Left colon (tissue), 2 donors: ENCODE measurements at places on chromosomes 2 and 18.

DNA sequence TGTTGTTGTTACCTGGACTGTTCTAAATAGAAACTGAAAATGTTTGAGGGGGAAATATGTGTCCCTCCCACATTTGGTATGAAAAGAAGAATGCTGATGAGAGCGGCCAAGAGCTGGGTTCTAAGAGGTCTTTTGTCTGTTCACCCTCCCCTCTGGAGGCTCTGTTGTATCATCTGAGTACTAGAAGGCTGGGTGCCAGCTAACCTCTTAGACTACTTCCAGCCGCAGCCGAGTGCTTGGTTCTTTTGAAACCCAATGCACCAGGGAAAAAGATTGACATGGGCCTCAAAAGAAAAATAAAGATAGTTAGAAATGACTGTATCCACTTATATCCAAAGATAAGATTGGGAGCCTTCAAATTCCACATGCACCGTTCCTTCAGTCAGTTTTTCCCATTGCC lies 255.9 kb downstream of the TXNL1 start:
- DNase-seq = no peak

- no peak for DNase-seq
Observed at GRCh38 chr2:53452957-53453748, 314.5 kb upstream of the CHAC2 start.

GRCh38 chr2:197877038-197877437 lies 72.6 kb downstream of the PLCL1 start:
- no peak for DNase-seq

DNA sequence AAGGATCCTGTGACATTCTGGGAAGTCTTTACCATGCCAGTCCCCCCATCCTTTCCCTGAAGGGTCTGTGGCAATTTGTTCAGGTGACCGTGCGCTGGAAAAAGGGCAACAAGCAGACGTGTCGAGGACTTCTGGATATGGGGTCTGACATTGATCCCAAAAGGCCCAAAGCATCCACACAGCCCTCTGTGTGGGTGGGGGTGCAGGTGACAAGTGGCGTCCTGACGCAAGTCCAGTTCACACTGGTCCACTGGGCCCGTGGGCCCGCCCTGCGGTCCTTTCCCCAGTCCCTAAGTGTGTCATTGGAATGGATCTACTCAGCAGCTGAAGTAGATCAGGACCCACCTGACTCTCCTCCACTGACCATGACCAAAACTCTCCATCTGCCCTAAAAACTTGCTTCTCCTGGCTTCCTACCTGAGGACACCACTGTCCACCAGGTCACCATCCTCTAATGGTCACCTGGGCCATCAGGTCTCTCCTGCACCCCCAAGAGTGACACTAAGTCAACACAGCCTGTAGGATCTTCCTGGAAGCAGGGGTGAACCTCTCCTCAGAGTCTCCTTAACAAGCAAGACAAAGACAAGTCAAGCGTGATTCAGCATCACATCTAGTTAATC lies 85.6 kb upstream of the SLC66A3 start:
- no peak for DNase-seq

DNA sequence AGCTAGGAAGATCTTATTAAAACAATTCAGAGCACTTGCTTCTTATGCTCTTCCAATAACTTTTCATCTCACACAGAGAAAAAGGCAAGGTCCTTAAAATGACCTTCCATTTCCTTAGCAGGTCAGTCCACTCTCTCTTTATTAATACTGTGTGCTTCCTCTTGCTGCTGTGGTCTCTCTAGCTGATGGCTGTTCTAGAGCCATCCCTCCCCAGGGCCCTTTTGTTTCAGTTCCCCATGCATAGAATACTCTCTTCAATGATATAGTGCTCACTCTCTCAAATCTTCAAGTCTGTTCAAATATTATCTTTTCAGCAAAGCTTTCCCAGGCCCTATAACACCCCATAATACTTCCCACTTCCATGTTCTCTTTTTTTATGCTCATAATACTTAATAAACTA lies 469.3 kb downstream of the METTL4 start:
- DNase-seq = no peak

GRCh38 chr2:190205657-190206056 lies 114.0 kb downstream of the HIBCH start:
- no peak for DNase-seq

DNA sequence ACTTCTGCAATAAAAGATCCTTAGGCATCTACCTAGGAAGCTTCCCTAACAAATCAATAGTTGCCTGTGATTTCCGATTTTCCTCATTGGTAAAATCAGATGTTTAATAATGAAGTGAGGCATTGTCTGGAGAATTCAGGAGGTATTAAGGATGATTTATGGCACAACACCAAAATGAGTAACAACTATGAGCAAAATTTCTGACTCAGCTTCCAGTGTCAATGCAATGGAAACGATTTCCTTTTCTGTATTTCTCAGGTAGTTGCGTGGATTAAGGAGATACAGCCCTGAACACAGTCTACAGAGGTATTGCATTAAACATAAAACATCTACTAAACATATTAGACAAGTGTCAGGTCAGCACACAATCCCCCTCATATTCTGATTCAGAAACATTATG lies 99.5 kb downstream of the EPB41L3 start:
- no peak for DNase-seq

DNA sequence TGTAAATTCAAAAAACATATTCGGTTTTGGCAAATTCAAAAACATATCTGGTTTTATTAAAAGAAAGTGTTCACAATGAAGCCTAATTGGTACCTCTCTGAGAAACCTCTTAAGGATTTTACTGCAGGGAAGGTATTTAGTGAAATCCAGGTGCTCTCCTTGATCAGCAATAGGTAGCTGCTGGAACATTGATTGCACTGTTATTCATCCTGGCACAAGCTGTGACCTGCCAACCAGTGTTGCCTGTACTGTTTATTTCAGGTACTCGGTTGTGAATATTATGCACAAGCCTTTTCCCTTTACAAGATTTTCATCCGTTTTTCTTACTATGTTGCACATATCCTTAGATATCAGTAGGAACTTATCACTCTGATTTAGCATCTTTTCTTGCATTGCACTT lies 155.8 kb upstream of the ZEB2 start:
- DNase-seq = no peak

DNA sequence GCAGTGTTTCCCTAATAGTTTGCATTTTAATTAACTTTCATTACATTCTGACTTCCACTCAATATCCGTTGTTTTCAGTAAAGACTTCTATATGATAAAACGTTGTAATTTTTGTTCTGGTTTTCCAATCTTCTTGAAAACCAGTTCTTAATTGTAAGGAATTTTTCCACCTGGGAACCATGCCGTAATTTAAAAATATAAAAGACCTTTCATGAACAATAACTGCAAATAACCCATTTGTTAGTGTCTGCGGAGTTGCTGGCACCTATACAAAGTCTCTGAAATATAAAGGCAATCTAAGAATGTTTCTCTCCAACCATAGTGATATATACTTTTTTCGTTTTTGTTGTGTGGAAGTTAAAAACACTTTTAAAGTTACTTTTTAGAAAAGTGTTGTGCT lies 7.7 kb upstream of the SATB2 start:
- DNase-seq = no peak

- DNase-seq = no peak
Observed at GRCh38 chr18:77203851-77204250, 45.8 kb upstream of the GALR1 start.

DNA sequence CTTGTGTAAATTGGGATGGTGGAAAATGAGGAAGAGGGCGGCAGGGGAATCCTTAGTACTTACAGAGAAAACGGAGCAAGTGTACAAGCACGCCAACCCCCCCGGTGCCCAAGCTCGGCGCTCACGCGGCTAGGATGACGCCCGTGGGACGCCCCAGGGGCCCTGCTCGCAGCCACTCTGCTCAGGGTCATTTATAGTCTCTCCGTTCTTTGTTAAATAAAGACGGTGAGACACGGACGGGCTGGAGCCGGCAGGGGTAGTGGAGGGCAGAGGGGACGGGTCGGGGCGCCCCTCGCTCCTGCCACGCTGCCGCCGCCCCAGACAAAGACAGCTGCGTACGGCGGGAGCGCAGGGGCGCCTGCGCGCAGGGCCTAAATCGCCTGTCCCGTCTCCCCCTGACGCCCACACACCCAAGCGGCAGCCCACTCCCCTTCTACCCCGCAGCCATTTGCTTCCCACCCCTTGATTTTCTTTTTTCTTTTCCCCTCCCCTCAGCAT lies 37.8 kb downstream of the PCBP1 start:
- DNase-seq = peak; percentile 58

GRCh38 chr2:182220335-182220734 lies 206.5 kb downstream of the PDE1A start:
- no peak for DNase-seq

DNA sequence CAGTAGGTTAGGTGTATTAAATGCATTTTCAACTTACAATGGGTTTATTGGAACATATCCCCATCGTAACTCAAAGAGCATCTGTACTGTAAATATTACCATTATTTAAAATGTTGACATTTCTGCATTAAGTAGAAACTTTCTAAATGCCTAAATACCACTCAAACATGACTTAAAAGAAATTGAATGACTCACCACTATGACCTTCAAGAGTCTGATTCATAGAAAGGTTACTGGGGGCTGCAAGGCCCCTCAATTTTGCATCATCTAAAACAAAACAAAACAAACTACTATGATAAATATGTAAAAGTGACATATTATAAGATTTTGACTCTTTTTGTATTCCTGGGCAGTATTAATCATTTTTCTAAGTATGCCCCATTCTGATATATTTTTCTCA lies 7.6 kb downstream of the WDR35 start:
- no peak for DNase-seq

DNA sequence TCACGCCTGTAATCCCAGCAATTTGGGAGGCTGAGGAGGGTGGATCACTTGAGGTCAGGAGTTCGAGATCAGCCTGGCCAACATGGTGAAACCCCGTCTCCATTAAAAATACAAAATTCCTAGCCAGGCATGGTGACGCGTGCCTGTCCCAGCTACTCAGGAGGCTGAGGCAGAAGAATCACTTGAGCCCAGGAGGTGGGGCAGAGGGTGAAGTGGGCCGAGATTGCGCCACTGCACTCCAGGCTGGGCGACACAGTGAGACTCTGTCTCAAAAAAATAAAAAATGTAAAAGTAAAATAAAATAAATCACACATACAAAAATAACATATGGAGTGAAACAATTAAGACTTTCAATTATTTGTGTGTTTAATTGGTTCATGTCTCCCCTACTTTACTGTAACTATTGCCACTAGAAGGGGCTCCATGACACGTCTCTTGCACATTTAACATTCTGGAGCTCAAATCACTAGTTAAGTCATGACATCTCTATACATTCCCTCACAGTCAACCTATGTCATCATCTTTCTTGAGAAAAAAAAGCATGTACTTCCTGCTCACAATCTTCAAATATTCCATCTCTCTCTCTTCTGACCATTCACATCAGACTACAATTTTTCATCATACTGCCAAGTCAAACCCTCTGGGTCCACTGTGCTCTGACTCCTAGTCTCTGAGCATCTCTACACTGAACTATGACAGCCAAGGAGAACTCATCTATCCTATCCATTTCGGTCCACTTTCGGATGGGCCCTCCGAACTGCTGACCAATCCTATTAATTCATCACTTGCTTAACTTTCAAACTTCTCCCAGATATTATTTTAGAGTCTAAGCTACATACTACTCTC lies 6.7 kb downstream of the GFPT1 start:
- DNase-seq = no peak

DNA sequence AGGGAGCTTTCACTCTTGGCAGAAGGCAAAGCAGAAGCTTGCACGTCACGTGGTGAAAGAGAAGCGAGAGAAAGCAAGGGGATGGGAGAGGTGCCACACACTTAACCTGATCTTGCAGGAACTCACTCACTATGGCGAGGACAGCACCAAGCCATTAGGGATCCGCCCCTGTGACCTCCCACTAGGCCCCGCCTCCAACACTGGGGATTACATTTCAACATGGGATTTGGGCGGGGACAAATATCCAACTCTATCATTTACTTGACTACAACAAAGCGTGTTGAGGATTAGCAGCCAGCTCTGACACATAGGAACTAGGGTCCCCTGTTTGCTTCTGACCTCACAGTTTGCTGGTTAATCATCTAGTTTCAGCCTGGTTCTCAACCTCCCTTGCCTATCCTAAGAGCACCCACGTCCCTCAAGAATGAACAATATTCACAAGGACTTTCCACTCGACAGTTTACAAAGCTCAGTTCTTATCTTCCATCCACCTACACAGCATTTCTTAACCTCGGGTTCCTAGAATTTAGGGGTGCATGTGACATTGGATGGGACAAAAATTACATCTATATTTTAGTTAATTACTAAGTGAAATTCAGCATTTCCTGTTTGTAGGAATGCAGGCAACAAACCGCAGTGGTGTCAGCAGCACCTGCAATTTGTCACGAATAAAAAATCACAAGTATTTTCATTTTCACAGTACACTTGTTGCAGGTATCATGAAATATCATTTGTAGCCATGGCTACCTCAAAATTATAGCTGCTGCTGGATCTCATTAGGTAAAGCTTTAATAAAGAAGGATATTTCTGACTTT lies 36.0 kb downstream of the LBH start:
- DNase-seq = no peak

- DNase-seq = no peak
Observed at GRCh38 chr2:167135706-167136105, 247.4 kb downstream of the XIRP2 start.

DNA sequence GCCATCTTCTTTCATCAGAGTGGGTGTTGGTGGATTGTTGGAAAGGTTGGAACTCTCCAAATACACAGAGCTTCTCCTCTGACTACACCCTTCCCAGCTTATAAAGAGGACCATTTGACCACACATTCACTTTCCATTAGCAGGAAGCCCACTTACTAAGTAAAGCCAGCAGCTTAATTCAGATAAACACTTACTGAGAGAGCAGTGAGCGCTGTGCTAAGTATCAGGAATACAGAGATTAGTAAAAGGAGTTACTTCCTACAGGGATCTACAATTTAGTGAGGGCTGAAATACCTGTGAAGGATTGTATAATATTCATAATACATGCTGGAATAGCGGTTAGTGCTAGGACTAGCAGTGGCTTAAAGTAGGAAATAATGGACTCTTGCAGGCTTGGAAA lies 343.0 kb downstream of the NYAP2 start:
- no peak for DNase-seq

- DNase-seq = no peak
Observed at GRCh38 chr2:132668189-132668823, 1.7 kb downstream of the LYPD1 start.

DNA sequence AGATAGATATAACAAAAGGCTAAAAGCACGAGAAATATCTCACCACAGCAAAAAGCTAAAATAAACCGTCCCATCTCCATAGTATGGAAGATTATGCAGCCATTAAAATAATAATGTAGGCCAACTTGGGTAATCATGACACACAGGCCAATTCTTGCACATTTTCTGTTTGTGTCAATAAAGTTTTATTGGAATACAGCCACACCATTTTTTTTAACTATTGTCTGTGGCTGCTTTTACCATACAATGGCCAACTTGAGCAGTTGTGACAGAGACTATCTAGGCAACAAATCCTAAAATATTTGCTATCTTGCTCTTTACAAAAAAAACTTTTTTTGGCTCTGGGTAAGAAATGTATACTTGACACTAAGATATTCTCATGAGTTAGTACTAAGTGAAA lies 212.5 kb downstream of the LRRTM4 start:
- DNase-seq = no peak

DNA sequence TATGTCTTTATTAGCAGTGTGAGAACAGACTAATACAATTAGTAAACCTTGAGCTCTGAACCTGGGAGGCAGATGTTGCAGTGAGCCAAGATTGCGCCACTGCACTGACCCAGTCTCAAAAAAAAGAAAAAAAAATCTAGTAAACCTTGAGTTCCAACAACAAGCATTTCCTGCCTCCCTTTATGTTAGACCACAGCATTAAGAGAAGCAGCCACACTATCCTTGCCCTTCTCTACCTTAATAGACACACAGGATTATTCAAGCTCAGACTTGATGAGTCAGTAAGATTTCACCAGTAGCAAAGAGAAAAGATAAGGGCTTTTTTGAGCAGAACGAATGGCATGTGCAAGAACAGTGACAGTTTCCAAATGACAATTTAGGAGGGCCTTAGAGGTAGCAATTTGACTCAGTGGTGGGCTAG lies 18.0 kb upstream of the GLS start:
- no peak for DNase-seq
